T-helper 9 cell (primary cell): ENCODE measurements at places on chromosomes 2 and 18.

GRCh38 chr2:240918258-240919091 is 12.3 kb downstream of the CROCC2 start:
- DNase-seq: no peak

GRCh38 chr2:104043864-104044263 is 810.1 kb upstream of the POU3F3 start:
- DNase-seq: no peak

DNA sequence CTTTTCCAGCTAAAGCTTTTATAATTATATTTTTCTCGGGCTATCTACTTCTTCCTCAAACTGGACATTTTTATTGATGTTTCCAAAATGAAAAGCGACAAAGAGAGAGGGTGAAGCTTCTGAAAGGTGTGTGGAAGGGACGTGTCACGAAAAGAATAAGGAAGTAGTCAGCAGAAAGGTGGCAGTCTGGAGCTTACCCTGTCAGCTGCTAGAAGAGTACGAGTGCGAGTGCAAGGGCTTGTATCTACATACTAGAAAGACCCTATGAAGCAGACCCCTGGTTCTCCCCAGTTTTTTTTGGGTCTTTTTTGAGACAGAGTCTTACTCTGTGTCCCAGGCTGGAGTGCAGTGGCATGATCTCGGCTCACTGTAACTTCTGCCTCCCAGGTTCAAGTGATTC is 14.6 kb downstream of the FHL2 start:
- no peak for DNase-seq

GRCh38 chr2:162989507-162989906 is 150.9 kb upstream of the KCNH7 start:
- DNase-seq: no peak

GRCh38 chr2:26068602-26069298 is 34.9 kb downstream of the RAB10 start:
- no peak for DNase-seq

- DNase-seq: no peak
Measured at GRCh38 chr2:1730015-1730927, 14.0 kb downstream of the PXDN start.

- no peak for DNase-seq
Measured at GRCh38 chr18:6947338-6948030, 170.1 kb downstream of the LAMA1 start.

GRCh38 chr18:9066817-9067306 is 35.6 kb upstream of the NDUFV2 start:
- DNase-seq: no peak

- DNase-seq: no peak
Measured at GRCh38 chr18:28208268-28208667, 31.3 kb upstream of the CDH2 start.

- no peak for DNase-seq
Measured at GRCh38 chr18:58091099-58091611, 47.1 kb downstream of the NEDD4L start.

GRCh38 chr18:74869904-74870863 is 272.5 kb downstream of the ZNF407 start:
- no peak for DNase-seq

GRCh38 chr2:127681976-127682857 is 6.9 kb upstream of the LIMS2 start:
- no peak for DNase-seq

DNA sequence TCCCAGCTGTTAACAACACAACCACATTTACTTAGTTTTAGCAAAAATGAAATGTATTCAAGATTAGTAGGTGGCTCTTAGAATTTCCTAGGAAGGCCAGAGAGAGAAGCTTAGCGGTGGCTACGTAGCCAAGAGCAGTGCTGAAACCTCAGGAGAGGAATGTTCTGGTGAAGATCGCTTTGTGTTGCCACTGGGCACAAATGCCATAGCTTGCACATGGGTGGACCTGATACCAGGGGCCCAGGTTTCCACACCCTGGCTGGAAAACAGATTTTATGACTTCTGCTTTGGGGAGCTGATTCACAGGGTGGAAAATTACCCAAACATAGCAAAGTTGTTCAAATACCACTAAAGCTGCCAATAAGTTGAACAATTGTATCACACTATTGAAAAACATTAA is 43.4 kb downstream of the THUMPD2 start:
- DNase-seq: no peak

DNA sequence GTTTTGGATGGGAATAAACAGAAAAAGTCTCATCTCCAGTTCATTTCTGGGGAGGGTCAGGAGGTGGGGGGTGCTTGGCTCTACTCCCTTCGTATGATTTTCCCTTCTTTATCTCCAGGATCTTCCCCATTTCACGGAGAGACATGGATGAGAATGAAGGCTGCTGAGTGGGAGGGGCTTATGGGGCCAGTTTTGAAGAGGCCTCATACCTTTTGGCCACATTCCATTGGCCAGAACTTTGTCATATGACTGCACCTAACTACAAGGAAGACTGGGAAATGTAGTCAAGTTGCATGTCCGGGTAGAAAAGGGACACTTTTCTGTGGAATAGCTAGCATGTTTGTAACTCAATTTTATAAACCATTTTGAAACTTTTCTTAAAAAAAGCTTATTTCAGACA is 117.6 kb downstream of the NEDD4L start:
- no peak for DNase-seq

DNA sequence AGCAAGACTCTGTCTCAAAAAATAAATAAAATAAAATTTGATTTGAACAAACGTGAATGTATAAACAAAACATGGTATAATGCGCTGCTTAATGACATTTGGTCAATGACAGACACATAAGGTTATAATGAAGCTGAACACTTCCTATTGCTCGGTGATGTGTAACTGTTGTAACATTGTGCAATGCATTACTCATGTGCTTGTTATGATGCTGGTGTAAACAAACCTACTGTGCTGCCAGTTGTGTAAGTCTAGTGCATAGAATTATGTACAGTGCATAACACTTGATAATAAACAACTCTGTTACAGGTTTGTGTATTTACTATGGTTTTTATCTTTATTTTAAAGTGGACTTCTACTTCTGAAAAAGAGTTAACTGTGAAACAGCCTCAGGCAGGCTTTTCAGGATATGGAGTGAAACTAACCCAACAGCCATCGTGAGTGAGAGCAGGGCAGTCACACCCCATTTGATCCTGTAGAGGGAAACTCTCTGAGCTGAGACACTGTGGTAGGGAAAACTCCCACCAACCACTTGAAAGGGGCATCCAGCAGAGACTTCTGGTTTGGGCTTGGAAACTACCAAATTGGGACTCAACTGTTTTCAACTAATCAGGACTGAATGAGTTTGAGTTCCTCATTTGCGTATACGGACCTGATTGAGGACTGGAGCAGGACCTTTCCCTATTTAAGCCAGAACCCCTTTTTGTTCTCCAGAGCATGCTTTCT is 8.7 kb upstream of the RPRD1A start:
- DNase-seq: no peak

DNA sequence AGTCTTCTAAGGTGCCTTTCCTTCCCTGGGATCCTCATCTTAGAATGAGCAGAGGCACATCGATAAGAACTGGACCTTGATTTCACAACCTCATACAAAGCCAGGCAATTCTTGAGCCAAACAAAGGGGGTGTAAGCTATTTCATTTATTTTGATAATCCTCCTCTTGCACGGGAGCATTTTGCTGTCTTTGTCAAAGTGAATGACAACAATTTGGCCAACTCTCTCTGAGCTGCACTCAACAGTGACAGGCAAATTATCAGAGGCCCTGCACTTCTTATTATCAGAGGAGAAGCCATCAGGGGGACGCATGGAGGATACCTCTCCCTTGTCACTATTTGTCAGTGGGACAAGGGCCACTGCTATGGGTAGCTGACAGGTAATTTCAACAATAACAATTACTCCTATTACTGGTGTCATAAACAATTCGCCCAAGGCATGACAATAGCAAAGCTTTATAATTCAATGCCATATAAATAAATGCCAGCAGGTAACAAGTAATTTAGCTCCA is 260.4 kb downstream of the MEIS1 start:
- no peak for DNase-seq

GRCh38 chr2:73295751-73296400 is 2.5 kb upstream of the EGR4 start:
- DNase-seq: no peak

- DNase-seq: no peak
Measured at GRCh38 chr2:36919041-36919837, 47.1 kb downstream of the STRN start.

DNA sequence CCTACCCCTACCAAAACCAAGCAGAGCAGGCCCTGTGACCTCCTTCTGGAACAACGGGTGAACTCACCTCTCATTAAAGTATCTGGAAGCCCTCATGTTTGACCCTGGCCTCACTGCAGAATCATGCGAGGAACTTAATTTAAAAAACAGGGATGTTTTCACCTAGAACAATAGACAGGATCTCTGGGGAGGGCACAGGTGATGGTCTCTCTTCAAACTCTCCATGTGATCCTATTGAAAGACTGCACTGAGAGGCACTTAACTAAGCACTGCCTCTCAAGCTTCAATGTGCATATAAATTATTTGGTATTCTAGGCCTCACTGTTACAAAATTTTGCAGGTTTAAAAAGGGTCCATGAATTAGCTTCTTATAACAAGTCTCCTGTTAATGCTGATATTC is 7.5 kb downstream of the ZNF519 start:
- DNase-seq: no peak

GRCh38 chr2:43131051-43131889 is 95.1 kb downstream of the ZFP36L2 start:
- DNase-seq: peak; percentile 78

DNA sequence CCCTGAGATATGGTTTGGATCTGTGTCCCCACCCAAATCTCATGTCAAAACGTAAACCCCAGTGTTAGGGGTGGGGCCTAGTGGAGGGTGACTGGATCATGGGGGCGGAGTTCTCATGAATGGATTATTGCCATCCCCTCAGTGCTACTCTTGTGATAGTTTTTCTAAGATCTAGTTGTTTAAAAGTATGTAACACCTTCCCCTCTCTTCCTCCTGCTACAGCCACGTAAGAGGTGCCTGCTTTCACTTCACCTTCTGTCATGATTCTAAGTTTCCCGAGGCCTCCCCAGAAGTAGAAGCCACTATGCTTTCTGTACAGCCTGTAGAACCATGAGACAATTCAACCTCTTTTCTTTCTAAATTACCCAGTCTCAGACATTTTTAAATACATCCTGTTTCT is 16.9 kb downstream of the PUM2 start:
- no peak for DNase-seq

DNA sequence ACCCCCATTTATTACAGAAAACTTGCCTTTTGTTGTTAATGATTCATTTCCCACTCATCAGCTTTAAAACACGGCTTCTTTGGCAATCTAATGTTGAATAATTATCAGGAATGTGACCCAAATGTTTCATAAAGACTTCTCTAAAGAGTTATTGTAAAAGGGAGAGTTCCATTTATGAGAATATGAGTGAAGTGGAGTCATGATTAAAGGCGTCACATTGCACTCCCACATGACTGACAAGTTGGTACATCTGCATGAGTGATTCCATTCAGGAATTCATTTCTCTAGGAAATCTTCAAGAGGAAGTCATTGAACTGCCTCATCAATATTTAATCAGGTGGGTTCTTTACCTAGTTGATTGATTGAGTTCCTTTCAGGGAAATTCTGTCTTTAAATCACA is 184.8 kb downstream of the LNPK start:
- no peak for DNase-seq

DNA sequence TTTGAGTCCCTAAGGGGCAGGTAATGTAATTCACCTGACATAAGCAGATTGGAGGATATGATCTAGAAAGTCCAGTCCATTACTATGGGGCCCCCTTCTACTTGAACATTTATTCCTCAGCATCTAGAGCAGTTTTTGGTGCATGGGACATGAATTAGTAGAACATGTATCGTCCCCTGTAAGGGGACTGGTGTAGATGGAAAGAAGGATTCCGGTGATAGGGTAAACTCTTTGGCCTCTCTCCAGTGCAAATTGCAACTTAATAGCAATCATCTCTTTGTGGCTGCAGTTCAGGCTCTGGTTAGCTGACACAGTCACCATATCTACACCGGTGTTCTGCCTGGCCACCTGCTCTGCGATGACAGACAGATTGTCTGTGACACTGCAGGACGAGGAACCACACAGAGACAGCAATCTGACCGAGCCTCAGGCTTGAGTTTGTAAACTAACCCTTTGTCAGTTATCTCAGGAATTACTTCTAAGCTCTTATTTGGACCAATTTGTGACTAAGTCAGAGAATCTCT is 6.4 kb upstream of the SLC8A1 start:
- no peak for DNase-seq

DNA sequence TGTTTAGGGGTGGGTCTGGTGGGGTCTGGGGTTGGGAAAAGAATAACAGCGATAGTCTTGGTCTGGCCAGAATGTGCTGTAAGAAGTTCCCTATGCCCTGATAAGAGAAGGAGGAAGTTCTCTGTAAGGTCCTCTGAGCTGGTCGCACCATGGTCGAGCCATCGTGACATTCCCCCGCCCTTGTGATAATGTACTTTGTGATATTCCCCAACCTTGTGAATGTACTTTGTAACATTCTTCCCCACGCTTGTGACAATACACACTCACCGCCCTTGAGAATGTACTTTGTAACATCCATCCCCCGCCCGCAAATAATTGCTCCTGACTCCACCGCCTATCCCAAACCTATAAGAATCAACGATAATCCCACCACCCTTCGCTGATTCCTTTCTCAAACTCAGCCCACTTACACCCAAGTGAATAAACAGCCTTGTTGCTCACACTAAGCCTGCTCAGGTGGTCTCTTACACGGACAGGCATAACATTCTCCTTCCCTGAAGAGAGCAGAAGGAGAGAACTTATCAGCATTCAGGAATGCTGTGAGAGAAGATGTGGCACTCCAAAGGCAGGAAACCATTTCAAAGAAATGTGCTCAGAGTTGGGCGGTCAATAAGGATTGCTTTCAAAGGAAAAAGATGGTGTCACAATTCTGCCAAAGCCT is 17.8 kb upstream of the DUSP19 start:
- DNase-seq: no peak

DNA sequence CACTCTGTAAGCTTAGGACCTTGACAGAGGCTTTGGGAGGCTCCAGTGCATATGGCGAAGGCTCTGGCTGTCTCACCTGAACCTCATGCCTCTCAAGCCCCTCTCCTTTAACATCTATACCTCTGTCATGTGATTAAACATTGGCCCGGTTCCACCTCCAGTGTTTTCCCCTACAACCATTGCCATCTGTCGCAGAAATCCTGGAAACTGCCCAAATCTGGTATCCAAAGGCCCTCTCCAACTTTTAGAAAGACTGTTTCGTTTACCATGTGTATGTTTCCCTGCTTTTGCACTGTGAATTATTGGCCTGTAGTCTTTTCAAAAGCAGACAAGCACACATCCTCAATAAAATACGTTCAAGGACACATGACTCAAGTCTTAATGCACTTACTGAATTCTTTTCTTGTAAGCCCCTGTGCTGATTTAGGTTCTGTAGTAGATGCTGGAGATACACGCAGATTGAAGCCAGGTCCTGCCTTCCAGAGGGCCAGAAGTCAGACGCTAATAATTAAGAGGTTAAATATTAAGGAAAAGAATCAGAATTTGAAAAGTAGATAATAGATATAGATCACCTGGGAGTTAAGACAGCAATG is 386.4 kb upstream of the SLC14A2 start:
- DNase-seq: no peak

DNA sequence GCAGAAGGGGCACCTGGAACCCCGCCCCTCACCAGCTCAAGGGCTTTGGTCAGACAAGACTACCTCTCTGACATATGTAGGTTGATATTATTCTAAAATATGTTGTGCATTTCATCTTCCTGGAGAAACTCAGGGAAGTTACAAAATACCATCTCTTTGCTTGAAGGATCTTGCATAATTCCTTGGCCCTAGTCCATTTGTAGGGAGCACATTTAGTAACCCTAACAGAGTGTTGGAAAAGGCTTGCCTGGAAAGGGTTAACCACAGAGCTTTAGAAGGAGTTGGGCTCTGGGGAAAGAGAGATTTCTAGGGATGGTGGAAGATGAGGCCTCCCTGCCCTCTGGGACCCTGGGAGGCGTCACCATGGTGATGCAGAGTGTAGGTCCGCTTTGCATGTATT is 143.0 kb upstream of the SLC1A4 start:
- DNase-seq: no peak
